A549 treated with ZK216348 at 1 μM for 4 hours (cell line): ENCODE measurements at places on chromosomes 12 and 14. TPM values are rescaled to one million over a fixed set of nuclear protein-coding genes. Genes with fewer than 3 reads are reported as not detected.

The ATP23 gene
- total RNA-seq: 4.7 to 6.4 TPM (median 5.6 TPM) in 5 replicates

The NPAS3 gene
- not detected in 5 replicates for total RNA-seq

The PLEKHD1 gene
- total RNA-seq: 0.05 TPM in 2 of 5 replicates, not detected in the others

The ATL1 gene
- total RNA-seq: 4.6 to 5.9 TPM (median 5.5 TPM) in 5 replicates

The CLEC4E gene
- total RNA-seq: 0.11 to 0.68 TPM (median 0.26 TPM) in 3 of 5 replicates, not detected in the others

The FAM90A1 gene
- 0.10 to 0.24 TPM (median 0.12 TPM) in 3 of 5 replicates, not detected in the others for total RNA-seq

The PALS1 gene
- 10.2 to 21.7 TPM (median 16.8 TPM) in 5 replicates for total RNA-seq
